ENCODE measurements at places on chromosomes 11 and 22.

- no peak for DNase-seq
Observed at GRCh38 chr11:31237819-31238760, 131.4 kb downstream of the DCDC1 start.

DNA sequence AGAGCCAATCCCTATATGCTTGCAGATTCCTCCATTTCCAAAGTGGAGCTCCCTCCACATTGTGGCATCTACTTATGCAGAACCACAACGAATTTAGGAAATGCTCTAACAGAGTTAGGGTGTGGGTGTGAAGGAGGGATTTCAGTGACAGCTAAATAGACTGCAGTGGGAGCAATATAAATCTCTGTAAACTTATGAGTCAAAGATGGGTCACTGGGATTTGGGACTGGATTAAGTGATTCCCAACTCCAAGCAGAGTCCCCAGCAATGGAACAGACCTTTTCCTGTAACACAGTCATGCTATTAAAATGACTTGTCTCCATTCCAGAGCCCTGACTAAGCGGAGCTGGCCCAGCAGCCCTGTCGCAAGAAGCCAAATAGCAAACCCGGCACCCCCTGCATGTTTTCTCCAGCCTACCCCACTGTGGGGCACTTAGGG is 36.6 kb downstream of the RPL27A start:
- peak; percentile 97 for DNase-seq

DNA sequence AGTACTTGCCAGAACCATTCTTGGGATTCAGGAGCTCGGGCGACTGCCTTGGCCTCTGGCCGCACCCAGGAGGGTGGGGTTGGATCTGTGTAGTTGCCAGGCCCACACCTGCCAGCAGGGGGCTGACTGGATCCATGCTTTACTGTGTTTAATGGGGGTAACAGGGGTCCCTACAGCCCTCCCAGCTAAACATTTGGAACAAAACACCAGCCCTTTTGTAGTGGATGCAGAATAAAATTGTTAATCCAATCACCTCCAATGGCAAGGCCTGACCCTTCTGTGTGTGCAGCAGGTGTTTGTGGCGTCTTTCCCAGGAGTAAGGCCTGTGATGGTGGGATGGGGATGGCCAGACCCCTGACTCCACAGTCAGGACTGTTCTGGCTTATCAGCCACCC is 22.5 kb downstream of the SUN2 start:
- DNase-seq: no peak

GRCh38 chr11:42996421-42997307 is 315.1 kb upstream of the API5 start:
- DNase-seq: no peak

DNA sequence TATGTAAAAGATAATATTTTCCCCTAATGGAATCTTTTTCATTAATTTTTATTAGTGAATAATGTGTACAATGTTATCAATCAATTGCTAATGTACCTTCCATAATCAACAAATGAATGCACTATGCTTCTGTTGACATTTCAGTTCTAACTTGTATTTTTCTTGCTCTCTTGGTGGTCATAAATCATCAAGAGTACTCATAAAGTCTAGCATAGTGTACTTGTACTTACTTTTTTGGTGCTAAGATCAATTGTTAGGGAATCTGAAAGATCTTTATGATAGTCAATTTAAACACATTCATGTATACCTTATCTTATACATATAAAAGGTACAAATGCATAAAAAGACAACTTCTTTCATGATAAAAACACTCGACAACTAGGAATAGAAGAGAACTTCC is 10.5 kb downstream of the ENTHD1 start:
- no peak for DNase-seq

- no peak for DNase-seq
Observed at GRCh38 chr11:101553891-101554292, 29.9 kb downstream of the TRPC6 start.

DNA sequence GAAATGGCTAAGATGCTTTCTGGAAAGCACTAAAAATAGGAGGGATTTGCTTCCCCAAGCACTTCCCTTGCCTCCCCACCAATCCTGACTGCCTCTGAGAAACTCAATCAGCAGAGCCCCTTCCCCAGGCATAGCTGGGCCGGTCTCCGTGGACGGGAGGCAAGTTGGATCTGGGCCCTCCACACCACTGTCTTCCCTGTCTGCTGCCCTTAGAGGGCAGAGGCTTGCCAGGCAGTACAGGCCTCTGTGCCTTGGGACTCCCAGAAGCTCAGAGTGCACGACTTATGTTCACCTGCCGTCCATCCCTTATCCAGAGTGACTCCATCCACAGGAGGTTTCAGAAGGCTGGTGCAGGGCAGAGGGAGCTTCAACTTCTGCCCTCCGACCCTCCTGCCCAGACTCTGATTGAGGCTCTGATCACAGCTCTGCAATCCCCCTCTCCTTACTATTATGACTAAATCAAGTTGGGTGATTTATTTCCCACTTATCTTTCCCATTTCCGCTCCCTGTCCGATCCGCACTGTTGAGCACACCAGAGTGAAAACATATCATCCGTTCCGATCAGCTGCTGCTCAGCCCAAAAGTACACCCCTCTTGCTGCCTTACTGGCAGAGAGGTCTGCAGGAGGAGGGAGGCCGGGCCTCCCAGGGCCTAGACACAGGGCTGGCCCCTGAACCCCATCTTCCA is 71.8 kb downstream of the DSCAML1 start:
- no peak for DNase-seq

DNA sequence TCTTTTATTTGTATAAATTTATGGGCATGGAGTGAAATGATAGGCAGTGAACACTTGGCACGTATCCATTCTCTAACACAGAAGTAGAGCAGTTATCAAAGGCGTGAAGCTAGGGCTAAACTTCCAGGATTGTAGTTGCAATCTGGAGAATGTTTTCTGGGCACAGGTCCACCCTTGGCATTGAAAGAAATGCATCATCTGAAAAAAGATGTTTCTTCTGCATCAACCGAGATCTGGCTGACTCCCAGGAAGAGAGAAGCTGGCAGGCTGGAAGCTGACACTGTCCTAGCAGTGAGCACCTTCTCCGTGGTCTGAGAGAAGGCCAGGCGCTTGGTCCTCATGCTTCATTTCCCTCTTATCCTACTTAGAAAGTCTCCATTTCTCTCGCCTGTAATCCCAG is 600.0 kb downstream of the BRD1 start:
- DNase-seq: no peak

DNA sequence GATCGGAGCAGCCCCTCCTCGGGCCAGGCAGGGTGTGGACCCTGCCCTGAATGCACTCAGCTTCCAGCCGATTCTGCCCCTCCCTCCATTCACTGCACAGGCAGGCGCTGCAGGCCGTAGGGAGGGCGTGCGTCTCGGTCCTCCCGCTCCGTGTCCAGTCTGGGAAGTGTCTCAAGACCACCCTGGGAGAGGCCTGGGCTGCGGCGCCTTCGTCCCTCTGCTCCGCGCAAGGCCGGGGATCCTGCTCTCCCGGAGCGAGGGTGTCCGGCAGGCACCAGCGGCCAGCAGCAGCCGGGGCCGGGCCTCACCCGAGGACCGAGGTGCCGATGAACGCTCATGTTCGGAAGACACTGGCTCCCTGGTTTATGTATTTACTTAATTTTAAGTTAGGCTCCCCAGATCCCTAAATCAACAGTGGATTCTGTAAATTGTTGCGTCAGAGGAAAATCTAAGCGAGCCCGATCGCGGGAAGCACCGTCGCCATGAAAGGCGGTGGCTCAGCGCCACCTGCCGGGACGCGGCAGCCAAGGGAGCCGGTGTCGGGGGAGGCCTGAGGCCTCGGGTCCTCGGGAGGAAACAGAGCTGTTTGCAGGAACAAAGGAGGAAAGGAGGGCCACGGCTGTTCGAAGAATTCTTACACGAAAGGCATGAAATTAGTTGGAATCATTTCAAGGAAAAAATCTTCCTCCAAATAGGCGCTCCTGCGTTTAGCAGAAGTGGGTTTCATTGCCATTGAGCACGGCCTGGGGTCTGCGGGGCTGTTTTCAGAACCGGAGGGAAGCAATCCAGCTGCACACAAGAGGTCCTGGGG is 195.3 kb downstream of the BRD1 start:
- DNase-seq: peak; percentile 0

GRCh38 chr22:20131859-20132685 is 468 bp downstream of the ZDHHC8 start:
- no peak for DNase-seq

DNA sequence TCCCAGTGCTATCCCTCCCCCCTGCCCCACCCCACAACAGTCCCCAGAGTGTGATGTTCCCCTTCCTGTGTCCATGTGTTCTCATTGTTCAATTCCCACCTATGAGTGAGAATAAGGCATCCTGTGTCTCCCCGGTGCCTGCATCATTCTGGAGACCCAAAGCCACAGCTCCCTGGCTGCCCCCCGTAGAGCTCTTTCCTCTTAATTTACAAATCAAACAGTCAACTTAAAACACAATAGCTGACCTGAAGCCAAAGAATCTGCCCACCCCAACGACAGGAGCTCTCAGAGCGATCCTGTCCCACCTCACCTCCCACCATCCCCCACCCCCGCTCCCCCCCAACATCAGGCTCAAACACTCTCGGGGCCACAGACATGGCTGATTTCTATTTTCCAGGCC is 558.3 kb downstream of the BRD1 start:
- no peak for DNase-seq

- no peak for DNase-seq
Observed at GRCh38 chr22:33209930-33210784, 152.0 kb upstream of the SYN3 start.
